ENCODE measurements at places on chromosomes 7 and 10.

- no peak for DNase-seq
Observed at GRCh38 chr10:132677473-132678227, 108.3 kb downstream of the NKX6-2 start.

GRCh38 chr10:125149036-125149679 is 11.2 kb downstream of the CTBP2 start:
- peak; percentile 13 for DNase-seq

GRCh38 chr7:130988443-130988842 is 254.4 kb upstream of the KLF14 start:
- no peak for DNase-seq

GRCh38 chr10:5283305-5284158 is 81.2 kb upstream of the UCN3 start:
- DNase-seq: no peak

- no peak for DNase-seq
Observed at GRCh38 chr10:5959581-5960069, 17.7 kb downstream of the IL15RA start.

- no peak for DNase-seq
Observed at GRCh38 chr10:126130271-126130710, 233.9 kb downstream of the FANK1 start.

DNA sequence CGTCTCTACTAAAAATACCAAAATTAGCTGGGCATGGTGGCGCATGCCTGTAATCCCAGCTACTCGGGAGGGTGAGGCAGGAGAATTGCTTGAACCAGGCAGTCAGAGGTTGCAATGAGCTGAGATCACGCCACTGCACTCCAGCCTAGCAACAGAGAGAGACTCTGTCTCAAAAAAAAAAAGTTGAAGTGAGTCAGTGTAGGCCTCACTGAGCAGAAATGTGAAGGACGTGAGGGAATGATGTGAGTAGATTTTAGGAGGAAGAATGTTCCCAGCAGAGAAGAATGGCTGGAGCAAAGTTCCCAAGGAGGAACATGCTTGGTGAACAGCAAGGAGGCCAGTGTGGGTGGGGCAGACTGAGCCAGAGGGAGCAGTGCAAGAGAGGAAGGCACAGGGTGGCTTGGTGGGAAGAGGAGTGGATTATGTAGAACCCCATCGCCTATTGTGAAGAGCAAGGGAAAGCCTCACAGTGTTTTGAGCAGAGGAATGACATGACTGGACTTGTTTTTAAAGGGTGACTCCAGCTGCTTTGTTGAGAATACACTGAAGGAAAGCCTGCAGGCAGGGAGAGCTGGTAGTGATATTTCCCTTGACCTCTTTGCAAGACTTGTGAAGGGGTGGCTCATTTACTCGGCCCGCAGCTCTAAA is 708.7 kb downstream of the SUGCT start:
- no peak for DNase-seq

GRCh38 chr7:29793507-29793906 is 12.8 kb upstream of the WIPF3 start:
- DNase-seq: no peak

DNA sequence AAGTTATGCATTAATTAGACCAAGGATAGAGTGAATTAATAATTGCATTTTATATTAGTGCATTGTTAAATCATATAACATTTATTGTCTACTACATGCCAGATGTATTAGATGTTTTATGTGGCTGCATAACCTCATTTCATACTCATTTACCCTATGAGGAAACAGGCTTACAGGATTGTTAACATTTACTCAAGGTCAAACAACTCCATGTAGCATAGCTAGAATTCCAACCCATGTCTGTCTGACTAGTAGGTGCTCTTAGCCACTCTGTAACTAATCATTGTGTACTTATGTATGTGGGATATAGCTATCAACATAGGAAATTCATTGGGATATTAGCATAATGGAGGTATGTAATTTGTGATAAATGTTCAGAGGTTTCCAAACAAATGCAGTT is 46.3 kb downstream of the PHYHIPL start:
- no peak for DNase-seq

DNA sequence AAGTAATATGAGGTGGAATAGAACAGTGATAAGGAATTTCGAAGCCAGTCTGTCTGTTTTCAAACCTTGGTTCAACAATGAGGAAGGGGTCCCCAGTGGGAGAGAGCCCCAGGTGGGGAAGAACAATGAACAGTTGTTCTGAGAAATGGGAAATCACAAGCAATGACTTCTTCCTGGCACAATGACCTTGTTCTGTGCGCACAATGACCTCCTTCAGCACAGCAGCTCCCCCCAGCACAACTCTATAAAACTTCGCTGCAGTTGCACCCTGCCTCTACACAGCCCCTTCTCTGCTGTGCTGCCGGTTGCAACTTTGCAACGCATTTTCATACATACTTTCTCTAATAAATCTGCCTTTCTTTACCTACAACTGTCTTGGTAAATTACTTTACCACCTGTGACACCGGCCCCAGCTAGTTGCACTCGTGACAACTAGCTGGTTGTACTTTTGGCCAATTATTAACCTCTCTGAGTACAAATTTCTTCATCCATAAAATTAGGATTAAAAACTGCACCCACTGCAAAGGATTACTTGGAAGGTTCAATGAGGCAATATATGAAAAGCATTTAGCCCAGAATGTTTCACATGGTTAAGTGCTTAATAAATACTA is 40.5 kb downstream of the ASB4 start:
- no peak for DNase-seq

DNA sequence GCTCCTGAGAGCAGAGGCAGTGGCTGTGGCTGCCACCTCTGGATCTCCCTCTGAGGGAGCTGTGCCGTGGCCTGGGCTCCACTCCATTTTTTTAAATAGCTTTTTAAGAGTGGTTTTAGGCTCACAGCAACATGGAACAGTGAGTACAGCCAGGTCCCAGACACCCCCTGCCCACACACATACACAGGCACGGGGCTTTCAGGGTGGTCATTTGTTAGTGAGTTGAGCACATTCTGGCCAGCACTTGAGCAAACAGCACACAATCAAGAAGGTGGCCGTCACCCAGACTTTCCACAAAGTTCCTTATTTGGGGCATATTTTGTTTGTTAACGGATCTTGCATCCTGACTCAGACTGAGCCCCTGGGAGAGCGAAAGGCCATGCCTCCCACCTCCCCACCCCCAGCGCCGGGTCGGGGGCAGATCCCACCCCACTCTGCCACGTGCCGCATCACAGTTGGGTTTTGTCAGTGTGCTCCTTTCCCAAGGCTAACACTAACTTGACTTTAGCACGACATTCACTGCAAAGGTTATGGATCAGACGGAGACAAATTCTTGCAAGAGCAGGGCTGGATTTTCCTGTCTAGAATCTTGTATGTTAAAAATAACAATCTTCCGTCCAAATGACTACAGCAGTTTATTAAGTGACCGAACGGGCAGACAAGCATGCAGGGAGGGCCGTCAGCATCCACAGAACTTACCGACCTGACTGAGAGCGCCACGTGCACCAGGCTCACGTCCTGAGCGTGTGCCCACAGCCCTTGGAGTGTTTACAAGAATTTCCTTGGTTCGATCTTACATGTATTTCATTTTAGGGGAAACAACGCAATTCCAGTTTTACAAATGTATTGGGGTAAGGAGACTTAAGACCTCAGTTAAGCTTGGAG is 156.5 kb upstream of the NPS start:
- DNase-seq: no peak

Measured in NCI-H2081 treated with DMSO at 0.1 percent for 48 hours (cell line).